ENCODE measurements at places on chromosomes 4 and X.
A peak's percentile ranks its signal among the peaks of the same experiment; 100 is the strongest.

DNA sequence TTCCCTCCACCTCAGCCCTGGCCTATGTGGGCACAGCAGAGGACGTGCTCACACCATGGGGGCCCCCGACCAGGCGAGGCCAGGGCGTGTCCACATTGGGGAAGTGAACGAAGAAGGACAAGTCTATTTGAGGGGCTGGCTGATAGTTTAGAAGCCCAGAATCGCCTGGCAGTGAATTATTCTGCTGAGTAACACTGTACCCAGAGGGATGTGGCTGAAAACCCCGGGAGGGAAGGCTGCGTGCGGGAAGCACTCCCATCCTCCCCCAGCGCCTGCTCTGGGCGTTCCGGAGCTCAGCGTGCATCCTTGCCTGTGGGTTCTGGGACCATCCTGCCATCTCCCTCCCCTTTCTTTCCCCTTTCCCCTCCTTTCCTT is 66.6 kb downstream of the TRMT44 start:
- no peak for DNase-seq

DNA sequence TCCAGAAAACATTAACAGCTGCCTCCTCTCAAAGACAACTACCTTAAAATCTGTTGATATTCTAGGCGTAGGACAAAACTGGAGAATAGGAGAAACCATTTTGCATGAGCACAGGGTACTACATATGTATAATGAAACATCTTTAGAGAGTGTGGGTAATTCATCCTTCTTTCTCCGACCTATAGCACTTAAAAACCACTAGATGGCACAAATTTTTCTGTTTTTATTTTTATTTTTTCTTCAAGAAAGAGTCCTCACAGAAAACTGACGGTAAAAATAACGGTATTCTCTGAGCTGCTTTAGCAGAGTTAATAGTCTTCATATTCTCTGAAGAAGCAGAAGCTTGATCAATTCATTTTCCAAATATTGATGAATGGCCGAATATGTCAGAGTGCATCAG is 14.6 kb downstream of the SMIM31 start:
- no peak for DNase-seq

- DNase-seq, result peak; percentile 33
These were observed 981 bp downstream of the TET2 start for GRCh38 chr4:105147553-105148161.

- no peak for DNase-seq
These were observed 1814.9 kb downstream of the STIM2 start for GRCh38 chr4:28675582-28675981.

DNA sequence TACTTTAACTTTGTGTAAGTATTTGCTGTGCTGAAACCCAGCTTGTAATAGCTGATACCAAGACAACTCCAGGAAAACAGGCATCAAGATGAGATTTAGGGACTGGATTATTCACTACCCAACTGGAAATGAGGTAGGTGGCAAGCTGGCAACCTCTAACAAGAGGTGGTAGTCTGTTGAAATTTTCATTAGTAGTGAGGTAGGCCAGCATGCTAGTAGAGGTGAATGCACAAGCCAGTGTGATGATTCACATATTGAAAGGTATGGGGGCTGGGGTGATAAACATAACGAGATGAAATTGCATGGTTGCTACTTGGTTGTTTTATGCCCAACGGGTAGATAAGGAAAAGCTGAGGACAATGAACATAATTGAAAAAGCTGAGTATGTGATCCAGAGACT is 8.5 kb upstream of the TMPRSS11D start:
- DNase-seq, result no peak

DNA sequence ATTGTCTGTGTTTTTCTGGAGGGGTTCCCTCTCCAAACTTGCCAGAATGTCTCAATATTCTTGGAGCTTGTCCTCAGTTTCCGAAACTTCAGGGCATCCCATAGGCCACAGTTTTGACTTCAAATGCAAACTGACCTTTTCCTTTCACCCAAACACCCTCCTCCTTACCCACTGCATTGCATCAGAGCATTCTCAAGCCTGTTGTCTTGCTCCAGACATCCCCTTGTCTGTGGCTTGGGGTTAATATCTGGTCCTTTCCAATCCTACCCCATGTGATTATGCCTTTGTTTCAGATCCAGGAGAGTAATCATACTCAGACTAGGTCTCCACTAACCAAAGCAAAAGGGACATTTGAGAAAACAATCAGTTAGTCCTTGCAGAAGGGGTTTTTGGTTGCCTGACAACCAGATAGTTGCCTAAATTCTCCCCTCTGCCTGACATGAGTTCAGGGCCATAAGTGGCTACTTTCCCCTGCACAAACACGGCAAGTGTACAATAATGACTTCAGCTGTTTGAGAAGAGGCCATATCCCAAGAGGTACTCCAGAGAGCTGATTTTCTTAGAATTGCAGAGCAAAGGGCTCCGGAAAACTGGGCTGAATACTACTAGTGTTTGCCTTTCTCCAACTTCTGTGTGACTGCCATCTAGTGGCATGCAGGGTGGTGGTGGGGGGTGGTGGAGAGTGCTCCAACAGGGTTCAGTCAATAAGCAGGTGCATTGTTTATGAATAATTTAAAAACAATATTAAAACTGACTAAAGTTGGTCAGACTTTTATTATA is 130.2 kb downstream of the CHRDL1 start:
- DNase-seq, result no peak

- DNase-seq, result no peak
These were observed 71.1 kb downstream of the BMPR1B start for GRCh38 chr4:94828882-94829281.

DNA sequence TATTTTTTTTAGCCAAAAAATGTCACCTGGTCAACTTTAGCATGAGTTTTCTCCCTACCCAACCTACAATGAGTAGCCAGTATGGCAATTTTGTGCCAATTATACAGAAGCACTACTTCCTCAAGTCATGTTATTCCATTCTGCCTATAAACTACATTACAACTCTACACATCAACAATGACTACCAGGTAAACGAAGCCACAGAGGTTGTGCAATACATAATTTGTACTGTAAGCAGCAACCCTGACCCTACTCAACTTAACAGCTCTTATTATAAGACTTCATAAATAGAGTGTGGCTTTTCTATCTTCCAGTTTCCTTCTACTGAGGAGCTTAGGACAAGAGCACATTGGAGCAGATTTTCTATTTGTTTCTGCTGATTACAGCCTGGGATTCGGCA is 160.5 kb downstream of the HS3ST1 start:
- no peak for DNase-seq

- DNase-seq, result no peak
These were observed 592.4 kb downstream of the ACTRT1 start for GRCh38 chrX:127459790-127460189.

DNA sequence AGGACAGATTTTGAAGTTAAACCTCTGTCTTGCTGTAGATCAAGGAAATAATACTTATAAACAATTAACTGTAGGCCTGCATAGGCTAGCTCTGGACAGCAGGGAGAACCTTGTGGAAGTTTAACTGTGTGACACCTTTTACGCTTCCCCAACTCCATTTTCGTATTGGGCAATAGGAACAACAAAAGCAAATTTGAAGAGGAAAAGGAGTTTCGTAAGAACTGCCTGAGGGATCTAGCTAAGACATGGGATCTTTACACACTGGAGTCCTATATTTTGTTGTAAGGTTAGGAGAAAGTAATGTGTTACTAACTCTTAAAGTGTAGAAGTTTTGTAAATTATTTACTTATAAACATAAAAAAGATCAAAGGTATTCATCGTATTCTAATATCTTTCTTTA is 324.9 kb upstream of the CASK start:
- no peak for DNase-seq

GRCh38 chr4:23365871-23366556 is 523.8 kb downstream of the PPARGC1A start:
- no peak for DNase-seq

DNA sequence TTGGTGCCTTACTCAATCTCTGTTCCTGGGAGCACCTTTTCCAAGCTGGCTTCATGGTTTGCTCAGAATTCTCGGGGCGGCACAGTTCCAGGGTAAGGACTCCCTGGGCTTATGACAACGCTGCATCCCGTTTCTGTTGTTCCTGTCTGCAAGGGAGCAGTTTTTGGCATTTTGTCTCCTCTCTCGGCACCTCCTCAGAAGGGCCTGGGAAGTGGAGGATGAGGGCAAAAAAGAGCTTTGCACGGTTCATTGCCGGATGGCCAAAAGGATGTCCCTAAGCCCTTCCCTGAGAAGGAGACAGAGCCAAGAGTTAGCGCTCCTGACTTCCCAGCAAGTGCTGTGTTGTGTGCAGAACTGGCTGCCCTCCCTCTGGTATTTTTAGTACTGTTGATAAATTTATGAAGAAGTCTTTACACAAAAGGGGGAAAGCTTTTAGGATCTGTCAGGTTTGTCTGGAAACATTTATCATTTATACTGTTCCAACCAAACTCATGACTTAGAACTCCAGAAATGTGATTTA is 13.4 kb downstream of the SRD5A3 start:
- DNase-seq, result no peak

GRCh38 chrX:25544641-25545040 is 528.9 kb upstream of the ARX start:
- DNase-seq, result no peak

DNA sequence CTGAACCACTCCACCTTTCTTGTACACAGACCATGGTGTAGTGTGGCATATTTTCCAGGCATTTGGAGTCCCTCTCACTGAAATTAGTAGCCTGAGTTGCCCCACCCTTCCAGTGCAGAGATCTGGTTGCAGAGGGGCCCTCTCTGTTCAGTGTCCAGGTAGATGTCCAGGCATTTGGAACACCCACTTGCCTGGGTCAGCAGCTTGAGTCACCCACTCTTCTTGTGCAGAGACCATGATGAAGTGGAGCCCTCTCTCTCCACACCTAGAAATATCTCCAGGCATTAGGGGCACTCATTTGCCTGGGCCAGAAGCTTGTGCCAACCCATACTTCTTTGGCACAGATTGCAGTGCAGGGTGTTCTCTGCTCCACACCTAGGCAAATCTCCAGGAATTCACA is 2733.3 kb downstream of the PCDH7 start:
- DNase-seq, result no peak

DNA sequence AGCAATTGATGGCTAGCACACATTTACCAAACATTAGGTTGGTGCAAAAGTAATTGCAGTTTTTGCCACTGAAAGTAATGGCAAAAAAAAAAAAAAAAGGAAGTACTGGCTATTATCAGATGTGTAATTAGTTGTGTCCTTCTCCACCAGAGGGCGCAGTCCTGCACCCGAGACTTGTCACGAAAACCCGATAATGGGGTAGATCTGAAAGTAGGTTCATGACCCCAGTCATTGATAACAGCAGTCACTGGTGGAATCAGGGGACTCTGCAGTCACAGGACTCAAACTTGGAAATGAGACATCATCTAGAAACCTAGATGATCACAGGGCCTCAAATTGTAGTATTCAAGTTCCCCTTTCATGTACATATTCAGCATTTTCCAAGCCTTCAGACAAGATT is 13.1 kb upstream of the ACOT9 start:
- peak; percentile 20 for DNase-seq

GRCh38 chr4:18022572-18023050 is 1.1 kb upstream of the LCORL start:
- DNase-seq, result no peak

GRCh38 chr4:78214078-78214477 is 157.0 kb downstream of the FRAS1 start:
- DNase-seq, result no peak

DNA sequence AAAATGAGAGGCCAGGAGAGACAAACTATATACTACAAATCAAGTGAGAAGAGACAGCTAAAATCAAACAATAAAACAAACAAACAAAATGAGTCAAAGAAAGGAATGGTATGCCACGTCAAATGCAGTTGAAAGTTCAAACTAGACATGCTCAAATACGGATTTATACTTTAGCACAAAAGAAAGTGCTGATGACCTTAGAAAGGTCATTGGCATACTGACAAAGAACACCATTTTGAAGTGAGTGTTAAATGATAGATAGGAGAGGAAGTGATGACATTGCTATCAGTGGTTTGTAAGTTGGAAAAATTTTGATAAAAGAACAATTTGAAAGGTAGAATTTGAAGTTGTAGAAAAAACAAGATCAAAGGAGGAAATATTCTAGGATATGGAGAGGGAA is 55.3 kb downstream of the TECRL start:
- DNase-seq, result no peak

- no peak for DNase-seq
These were observed 180.0 kb downstream of the GALNTL6 start for GRCh38 chr4:171993247-171993646.

DNA sequence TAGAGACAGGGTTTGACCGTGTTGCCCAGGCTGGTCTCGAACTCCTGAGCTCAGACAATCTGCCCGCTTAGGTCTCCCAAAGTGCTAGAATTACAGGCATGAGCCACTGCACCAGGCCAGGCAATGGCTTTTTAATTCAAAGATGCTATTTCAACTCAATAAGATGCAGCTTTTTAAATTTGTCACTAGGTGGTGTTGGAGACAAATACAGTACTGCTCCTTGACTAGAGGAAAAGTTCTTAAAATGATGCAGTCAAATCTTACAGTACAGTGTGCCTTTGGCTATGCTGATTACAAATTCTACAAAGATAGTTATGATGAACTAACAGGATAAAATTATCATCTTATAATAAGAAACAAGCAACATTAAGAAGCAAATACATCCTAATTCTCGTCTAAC is 441.1 kb downstream of the KCNIP4 start:
- DNase-seq, result no peak

GRCh38 chrX:65536291-65536690 is 1.7 kb upstream of the LAS1L start:
- no peak for DNase-seq

DNA sequence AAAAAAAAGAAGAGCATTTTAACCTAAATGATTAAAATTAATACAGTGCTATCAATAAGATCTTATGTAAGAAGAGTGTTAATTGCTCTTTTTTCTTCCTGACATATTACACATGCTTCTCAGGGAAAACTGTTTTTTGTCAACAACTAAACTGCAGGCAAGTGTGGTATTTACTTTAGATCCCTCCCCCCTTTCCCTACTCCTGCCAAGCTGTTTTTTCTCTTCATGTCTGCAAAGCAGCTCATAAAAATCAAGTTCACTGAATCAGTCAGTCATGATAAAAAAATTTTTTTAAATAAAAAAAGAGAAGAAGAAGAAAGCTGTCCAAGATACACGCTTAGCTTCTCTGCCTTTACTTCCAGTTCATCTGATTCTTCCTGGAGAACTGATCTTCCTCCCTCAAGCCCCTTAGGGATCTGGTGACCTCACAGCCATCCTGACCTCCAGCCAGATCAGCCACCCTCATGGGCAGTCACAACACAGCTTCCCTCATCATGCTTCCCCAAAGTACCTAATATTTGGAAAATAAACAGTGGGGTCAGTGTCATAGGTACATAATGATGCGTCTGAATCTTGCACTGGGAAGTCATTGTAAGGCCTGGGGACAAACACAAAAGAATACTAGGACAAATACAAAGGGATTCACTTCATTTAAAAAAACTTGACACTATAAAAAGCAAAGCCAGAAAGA is 87.0 kb downstream of the ZNF827 start:
- no peak for DNase-seq

DNA sequence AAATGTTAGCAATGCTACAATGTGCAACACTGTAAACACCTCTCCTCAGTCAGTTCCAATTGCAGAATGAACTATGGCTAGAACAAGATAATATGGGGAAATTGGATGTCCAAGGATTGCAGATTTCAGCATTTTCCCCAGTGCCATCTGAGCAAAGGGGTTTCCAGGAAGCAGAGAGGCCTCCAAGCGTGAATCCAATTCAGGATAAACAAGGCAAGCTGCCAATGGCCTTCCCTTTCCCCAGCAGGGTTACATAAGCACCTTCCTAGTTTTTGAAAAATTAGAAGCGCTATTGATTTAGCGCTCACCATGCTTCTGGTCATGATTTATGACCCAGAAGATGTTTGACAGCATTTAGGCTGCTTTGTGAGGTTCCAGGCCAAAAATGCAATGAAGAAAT is 223.0 kb upstream of the GATB start:
- DNase-seq, result no peak

- peak; percentile 26 for DNase-seq
These were observed at the start of gene SMAD1 for GRCh38 chr4:145481164-145481941. SMAD1 (plus strand) TSS chr4:145481853; CDS start chr4:145514614, 32,761 bp downstream.

Measured in NCI-H1930 (cell line).